CD8-positive, alpha-beta memory T cell (primary cell): ENCODE measurements at places on chromosomes 1 and 21.

- DNase-seq: no peak
Observed at GRCh38 chr1:8871539-8871935, 6.9 kb downstream of the ENO1 start.

- no peak for DNase-seq
Observed at GRCh38 chr1:59315529-59316463, 18.9 kb downstream of the FGGY start.

DNA sequence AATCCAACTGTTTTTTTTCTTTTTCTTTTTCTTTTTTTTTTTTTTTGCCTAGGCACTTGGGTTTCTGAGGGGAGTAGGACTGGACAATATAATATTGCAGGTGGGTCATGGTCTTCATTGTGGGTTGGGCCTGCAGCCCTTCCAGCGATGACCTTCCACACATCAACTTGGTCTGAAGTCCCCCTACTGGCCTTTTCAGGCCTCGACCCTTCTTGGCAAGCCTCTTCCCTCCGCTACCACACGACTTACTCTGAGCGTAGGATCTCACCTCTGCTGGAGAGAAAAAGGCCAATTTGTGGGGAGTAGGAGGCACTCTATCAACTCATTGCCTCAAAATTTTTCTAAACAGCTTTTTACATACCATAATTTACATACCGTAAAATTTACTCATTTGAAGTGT lies 51.1 kb upstream of the GRIK3 start:
- DNase-seq: no peak

- no peak for DNase-seq
Observed at GRCh38 chr1:17611991-17612390, 72.5 kb downstream of the ARHGEF10L start.

DNA sequence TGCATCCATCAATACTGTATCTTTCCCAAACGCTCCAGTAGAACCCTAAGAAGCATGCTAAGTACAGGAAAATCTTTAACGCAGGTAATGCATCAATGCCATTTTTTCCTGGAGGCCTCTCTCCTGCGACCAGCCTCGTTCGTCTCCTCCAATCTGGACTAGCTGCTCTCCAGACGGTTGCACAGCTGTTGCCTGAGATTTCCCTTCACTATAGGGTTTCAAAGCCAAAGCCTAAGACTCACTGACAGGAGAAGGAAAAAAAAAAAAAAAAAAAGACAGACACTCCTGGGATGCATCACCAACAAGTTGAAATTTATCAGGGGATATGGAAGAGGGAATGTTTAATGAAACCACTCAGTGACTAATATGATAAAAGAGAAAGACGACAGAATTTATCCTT lies 93.0 kb downstream of the APP start:
- DNase-seq: no peak

- DNase-seq: no peak
Observed at GRCh38 chr1:230073371-230074035, 6.5 kb downstream of the GALNT2 start.

DNA sequence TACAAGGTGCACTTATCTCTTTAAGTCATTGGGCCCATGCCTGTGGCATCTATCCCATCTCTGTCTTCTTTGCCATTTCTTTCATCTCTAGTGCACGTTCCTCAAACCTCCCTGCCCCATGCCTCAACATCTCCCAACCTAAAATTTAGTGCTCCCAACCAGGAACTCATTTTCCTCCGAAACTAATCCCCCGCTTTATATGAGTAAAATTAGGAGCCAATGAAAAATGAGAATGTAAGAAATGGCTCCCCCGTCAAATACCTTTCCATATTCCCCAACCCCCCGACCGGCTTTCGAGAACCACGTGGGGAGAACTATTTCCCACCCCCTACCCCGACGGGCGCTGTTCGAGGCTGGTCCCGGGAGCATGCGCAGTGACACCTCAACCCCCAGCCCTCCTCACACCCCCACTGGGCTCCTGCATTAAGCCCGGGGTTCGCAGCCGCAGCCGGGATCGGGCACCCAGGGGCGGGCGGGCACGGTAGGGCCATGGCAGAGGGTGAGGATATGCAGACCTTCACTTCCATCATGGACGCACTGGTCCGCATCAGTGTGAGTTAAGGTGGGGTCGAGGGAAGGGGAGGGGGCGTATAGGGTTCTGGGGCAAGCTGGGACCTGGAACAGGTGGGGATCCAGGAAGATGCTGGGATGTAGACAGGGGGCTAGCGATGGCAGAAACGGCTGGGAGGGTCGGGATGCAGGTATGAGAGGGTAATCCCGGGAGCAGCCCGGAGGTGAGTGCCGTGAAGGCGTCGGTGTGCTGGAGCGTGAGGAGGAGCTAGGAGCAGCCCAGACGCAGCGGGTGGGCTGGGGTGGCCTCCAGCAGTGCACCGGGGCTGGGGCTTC lies at the start of gene TRIM46:
TRIM46 (plus strand) TSS at position 372 of the 846 bp plus-strand sequence; CDS start at position 490, 118 bp downstream.
- peak; percentile 58 for DNase-seq

GRCh38 chr1:115877511-115877910 lies 36.6 kb upstream of the NHLH2 start:
- no peak for DNase-seq

- no peak for DNase-seq
Observed at GRCh38 chr1:164689672-164690511, 130.9 kb downstream of the PBX1 start.

GRCh38 chr1:38476111-38476849 lies 383.3 kb downstream of the RRAGC start:
- DNase-seq: no peak

GRCh38 chr1:112363636-112364035 lies 32.4 kb upstream of the CTTNBP2NL start:
- no peak for DNase-seq

GRCh38 chr1:202067188-202067974 lies 55.3 kb upstream of the GPR37L1 start:
- DNase-seq: no peak
